ENCODE measurements at places on chromosomes 1 and 21. TPM values are rescaled to one million over a fixed set of nuclear protein-coding genes. Genes with fewer than 3 reads are reported as not detected.

The CDC7 gene
- 8.3 TPM for total RNA-seq

The TMOD4 gene
- not detected for total RNA-seq

The SPRR2D gene
- not detected for total RNA-seq

The DOP1B gene
- 12.0 TPM for total RNA-seq

The FAM177B gene
- total RNA-seq = not detected

The PAPPA2 gene
- not detected for total RNA-seq

The F13B gene
- not detected for total RNA-seq

The MTMR11 gene
- total RNA-seq = 3.3 TPM
